Fibroblast of skin of abdomen (primary cell): ENCODE measurements at places on chromosomes 6 and 20.

DNA sequence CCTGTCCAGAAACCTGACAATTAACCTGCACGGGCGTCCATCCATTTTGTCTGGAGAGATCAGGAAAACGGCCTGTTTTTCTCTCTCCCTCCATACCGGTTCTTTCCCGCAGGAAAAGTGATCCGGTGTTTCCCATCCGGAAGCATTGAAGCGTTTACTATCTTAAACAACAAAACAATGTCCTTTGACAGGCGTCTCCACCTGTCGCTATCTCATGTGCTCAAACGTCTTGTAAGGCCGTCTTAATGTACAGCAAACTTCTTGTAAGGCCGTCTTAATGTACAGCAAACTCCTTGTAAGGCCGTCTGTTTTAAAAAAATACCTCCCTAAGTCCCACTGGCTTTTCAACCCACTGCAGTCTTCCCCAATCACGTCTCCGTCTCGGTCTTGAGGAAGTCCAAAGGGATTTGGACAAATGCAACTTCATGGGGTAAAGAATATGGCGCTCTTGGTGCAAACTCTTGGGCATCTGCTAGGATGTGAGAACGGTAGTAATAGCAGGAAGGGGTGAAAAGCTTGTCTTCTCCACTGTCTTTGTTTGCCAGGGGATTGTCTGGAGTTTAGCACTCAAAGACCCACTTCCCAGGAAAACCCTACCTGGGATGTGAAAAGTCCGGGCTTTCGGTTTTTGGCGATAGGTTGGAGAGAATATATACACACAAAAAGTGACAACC is 29.9 kb upstream of the TRIM27 start:
- no peak for DNase-seq

- no peak for DNase-seq
These were observed 38.0 kb downstream of the TBC1D7 start for GRCh38 chr6:13290335-13290734.

DNA sequence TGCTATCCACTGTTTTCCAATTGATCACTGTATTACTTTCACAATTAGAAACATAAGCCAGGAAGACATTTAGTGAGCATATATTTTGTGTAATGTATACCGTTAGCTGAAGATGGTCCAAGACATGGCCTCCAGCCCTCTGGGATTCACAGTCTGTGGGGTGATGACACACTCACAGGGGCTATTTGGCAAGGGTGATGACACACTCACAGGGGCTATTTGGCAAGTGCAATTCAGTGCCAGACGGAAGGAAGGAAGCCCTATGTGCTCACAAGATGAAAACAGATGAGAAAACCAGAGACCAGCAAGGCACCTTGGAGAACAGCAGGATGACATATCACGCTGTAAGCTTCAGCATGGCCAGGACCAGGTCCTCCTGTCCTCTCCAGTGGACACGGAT is 183.7 kb downstream of the MBOAT1 start:
- no peak for DNase-seq

DNA sequence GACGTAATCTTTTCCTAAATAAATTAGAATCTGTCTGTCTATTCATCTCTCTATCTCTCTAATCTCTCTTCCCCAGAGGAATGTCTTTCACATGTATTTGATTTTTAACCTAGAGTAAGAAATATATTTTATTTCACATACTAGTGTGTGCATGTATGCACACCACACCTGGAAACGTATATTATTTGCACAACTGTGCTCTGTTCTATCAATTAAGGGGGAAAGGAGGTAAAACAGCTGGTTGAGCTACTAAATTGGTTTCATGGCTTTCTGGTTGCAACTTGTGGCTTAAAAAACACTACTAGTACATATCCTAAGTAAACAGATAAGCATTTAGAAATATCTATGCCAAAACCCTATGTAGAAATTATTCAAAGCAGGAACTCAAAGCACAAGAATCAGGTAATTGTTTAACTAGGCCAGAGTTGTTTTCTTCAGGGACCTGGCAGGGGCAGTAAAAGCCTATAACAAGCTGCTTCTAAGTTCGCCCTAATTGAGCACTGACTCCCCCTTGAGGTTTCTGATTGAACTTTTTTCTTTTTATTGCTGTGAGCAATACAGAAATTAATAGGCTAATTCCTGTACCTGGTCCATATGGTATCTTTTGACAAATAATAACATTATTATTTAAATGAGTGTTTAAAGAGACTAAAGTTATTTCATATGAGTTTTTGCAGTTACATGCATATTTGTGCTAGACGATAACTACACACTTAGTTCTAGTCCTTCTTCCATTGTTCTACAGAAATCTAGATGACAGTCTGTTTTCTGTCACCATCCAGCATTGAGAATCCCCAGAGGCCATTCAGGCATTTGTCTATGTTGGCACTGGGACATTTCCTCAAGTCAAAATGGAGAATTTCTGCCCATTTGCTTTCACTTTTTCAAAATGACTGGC is 88.6 kb downstream of the MCHR2 start:
- peak; percentile 54 for DNase-seq
